ENCODE measurements at places on chromosomes 13 and 19. TPM values are rescaled to one million over a fixed set of nuclear protein-coding genes. Genes with fewer than 3 reads are reported as not detected.

The SMIM44 gene
- not detected for polyA plus RNA-seq

GRCh38 chr19:29529646-29530539 lies 4.1 kb downstream of the VSTM2B start:
- H3K36me3 ChIP-seq = no peaks in the 10 kb centered on the region
- H3K27ac ChIP-seq = no peak overlapping the region
- DNase-seq = no peak
- H3K4me1 ChIP-seq = peaks cover 25% of the 10 kb centered on the region
- peaks cover 4% of the 10 kb centered on the region for H3K27me3 ChIP-seq

DNA sequence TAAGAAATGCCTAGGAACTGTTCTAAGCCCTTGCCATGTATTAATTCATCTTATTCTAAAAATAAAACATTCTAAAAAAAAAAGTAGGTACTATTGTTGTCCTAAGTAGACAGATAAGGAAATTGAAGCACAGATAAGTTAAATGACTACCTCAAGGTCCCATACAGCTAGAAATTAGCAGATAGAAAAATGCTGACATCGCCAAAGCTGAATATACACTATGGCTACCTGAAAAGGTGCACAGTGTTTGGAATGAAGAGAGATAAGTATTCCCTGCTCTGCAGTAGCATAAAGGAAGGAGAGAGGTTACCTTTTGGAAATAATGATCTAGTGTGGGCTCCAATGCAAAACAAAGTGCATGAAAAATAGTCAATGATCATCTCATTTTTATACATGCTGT lies 65.3 kb downstream of the DCT start:
- DNase-seq = no peak
- H3K36me3 ChIP-seq = no peaks in the 10 kb centered on the region
- no peak overlapping the region for H3K4me3 ChIP-seq
- H3K27me3 ChIP-seq = no peaks in the 10 kb centered on the region
- H3K27ac ChIP-seq = no peak overlapping the region

DNA sequence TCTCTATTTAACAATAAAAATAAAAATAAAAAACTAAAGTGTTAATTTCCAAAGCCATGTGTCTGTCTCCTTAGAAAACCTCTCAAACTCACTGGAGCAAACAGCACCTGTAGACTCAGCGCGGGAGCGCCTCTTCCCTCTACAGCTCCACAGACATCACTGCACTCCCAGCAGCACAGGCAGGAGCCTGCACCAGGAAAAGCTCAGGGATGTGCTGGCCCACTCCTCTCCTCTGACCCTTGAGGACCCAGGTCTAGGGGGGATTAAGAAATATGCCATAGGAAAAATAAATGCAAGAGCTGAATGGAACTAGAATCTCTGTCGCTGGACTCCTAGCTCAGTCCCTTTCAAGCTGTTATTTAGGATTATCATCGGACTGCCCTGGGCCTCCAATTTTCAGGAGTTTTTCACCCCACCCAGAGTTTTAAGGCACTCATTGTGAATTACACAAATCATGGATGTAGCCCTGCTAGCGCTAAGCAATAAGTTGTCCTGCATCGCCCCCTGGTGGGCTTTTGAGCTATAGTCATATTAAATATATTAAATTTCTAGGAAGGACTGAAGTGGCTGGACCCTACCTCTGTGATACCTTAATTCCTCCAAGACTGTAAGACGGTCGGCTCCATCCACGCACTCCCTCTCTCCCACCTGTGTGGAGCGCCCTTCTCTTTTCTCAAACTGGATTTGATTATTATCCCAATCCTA lies 333.9 kb downstream of the UQCRFS1 start:
- peak; percentile 13 for DNase-seq
- H3K4me1 ChIP-seq = no peaks in the 10 kb centered on the region
- no peak overlapping the region for H3K4me3 ChIP-seq
- H3K36me3 ChIP-seq = no peaks in the 10 kb centered on the region
- no peaks in the 10 kb centered on the region for H3K27me3 ChIP-seq

GRCh38 chr13:94173312-94173854 lies 306.1 kb downstream of the DCT start:
- H3K36me3 ChIP-seq = no peaks in the 10 kb centered on the region
- no peaks in the 10 kb centered on the region for H3K27me3 ChIP-seq
- no peak for DNase-seq
- H3K4me3 ChIP-seq = no peak overlapping the region
- H3K4me1 ChIP-seq = no peaks in the 10 kb centered on the region
- no peak overlapping the region for H3K27ac ChIP-seq

The KLF16 gene
- polyA plus RNA-seq = 1.3 TPM

The ADGRE3 gene
- polyA plus RNA-seq = not detected

The ZNF835 gene
- polyA plus RNA-seq = 3.7 TPM

DNA sequence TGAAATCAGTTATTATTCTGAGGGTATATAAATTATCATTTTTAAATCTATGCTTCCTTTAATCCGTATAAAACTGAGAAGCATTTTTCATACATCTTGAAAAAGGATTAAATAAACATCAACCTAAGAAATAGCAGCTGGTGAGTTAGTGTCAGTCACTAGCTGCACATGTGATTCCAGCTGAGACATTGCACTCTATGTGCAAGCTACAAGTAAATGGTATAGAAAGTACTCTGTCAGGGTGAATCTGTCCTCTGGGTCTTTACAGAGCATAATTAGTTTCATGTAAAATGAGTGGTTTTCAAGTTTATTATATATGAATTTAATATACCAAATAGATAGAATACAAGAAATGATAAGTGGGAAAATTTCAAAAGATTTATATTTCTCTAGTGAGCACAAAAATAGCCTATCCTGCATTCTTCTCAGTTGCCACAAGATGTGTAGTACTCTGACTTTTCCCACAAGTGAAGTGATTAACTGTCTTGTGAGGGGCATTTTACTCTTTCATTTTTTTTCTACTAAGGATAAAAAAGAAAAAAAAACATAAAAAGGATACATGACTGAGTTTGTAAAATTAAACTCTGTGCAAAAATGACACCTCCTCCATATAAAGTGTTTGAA lies 1372.1 kb downstream of the PCDH9 start:
- H3K27ac ChIP-seq = no peak overlapping the region
- H3K4me1 ChIP-seq = no peaks in the 10 kb centered on the region

The ZNF573 gene
- polyA plus RNA-seq = 13.8 TPM

DNA sequence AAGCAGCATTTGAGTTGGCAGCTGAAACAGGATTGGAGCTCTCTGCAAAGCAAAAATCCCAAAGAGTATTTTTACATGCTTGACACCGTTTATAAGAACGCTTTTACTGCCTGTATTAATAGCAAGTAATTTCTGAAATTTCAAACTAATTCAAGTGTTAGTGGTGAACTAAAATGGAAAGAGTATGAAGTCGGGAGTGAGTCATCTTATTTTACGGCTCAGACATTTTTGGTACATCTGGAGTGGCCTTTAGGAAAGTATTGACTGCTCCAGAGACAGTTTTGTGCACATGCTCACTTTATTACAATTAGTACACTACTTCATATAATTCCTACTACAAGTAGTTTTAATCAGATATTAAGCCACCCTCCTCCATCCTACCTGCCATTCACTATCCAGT lies 167.4 kb downstream of the SLITRK6 start:
- H3K27ac ChIP-seq = no peak overlapping the region
- DNase-seq = no peak
- H3K4me1 ChIP-seq = no peaks in the 10 kb centered on the region
- no peaks in the 10 kb centered on the region for H3K36me3 ChIP-seq

- peaks cover 12% of the 10 kb centered on the region for H3K27me3 ChIP-seq
- DNase-seq = no peak
- H3K4me1 ChIP-seq = peaks cover 13% of the 10 kb centered on the region
- no peaks in the 10 kb centered on the region for H3K36me3 ChIP-seq
- no peak overlapping the region for H3K27ac ChIP-seq
- no peak overlapping the region for H3K4me3 ChIP-seq
Measured at GRCh38 chr13:109704771-109705635, 81.4 kb downstream of the IRS2 start.

DNA sequence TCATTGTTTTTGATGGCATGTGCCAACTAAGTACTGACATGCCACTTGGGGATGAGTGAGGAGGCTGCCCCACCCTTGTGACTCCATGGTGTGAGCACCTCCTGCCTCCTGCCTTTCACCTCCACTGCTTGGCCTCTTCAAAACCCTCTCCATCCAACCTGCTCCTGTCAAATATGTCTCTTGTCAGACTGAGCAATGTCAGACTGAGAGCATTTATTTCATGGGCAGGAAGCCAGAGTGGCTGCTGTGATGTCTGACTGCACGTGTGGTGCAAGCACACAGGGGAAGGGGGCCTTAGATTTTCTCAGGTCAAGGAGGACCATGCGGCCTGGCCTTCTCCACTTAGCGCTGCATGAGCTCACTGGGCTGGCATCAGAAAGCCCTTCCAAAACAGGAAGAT lies 68.3 kb downstream of the STARD13 start:
- H3K27me3 ChIP-seq = no peaks in the 10 kb centered on the region
- no peak overlapping the region for H3K27ac ChIP-seq
- H3K4me3 ChIP-seq = no peak overlapping the region
- no peaks in the 10 kb centered on the region for H3K4me1 ChIP-seq
- no peak for DNase-seq

DNA sequence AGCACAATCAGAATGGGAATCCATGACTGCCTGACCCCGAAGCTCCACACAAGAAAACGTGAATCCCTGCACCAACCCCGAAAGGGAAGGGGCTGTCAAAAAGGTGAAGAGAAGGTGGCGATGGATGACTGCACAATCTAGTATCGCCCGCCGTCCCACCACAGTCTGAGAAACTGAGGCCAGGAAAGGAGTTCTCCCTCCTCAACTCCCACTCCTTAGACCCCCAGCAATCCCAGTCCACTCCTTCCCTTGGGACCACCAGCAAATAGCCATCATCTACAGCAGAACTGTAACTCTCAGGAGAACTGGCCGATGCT lies 451 bp downstream of the NOSIP start:
- no peak for DNase-seq
- H3K4me1 ChIP-seq = peaks cover 31% of the 10 kb centered on the region
- peak overlapping the region; percentile 80 for H3K27ac ChIP-seq
- peak overlapping the region; percentile 99 for H3K4me3 ChIP-seq
- H3K36me3 ChIP-seq = peaks cover 9% of the 10 kb centered on the region

The ZNF69 gene
- 3.1 TPM for polyA plus RNA-seq

DNA sequence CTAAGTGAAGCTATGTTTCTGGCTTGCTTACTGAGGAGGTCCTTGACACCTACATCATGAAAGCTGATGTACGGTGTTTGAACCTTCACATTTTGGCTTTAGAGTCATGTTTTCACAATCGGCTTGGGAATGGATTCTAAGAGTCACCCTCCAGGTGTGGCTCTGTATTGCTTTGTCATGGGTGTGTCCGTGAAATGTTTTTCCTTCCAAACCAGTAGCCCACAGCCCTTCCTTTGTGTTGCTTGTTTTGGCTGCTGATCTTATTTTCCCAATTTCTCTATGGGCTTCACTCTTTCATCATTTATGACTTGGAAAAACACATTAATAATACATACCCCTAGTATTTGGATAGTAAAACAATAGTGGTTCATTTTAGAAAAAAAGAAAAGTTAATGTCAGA lies 240.6 kb downstream of the GGACT start:
- no peak overlapping the region for H3K27ac ChIP-seq
- no peaks in the 10 kb centered on the region for H3K4me1 ChIP-seq
- no peak for DNase-seq
- H3K4me3 ChIP-seq = no peak overlapping the region
- no peaks in the 10 kb centered on the region for H3K36me3 ChIP-seq
- no peaks in the 10 kb centered on the region for H3K27me3 ChIP-seq

The SH2D3A gene
- polyA plus RNA-seq = 37.9 TPM

The NMRK2 gene
- polyA plus RNA-seq = not detected

DNA sequence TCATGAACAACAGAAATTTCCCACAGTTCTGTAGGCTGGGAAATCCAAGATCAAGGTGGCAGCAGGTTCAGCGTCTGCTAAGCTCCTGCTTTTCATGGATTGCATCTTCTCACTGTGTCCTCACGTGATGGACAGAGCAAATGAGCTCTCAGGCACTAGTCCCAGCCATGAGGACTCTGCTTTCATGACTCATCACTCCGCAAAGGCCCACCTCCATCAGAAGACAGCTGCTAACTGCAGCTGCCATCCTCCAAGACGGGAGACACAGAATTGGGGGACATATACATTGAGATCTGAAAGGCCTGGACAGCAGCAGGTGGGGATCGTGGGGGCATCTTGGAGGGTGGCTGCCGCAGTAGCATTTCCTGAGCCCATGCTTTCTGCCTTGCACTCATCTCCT lies 44.4 kb upstream of the SPATA13 start:
- H3K27ac ChIP-seq = no peak overlapping the region
- no peak for DNase-seq
- no peaks in the 10 kb centered on the region for H3K4me1 ChIP-seq
- H3K27me3 ChIP-seq = no peaks in the 10 kb centered on the region
- no peaks in the 10 kb centered on the region for H3K36me3 ChIP-seq

GRCh38 chr13:44439452-44440024 lies 65.9 kb downstream of the SERP2 start:
- H3K4me1 ChIP-seq = peaks cover 30% of the 10 kb centered on the region
- no peaks in the 10 kb centered on the region for H3K36me3 ChIP-seq
- no peak overlapping the region for H3K27ac ChIP-seq
- DNase-seq = no peak

DNA sequence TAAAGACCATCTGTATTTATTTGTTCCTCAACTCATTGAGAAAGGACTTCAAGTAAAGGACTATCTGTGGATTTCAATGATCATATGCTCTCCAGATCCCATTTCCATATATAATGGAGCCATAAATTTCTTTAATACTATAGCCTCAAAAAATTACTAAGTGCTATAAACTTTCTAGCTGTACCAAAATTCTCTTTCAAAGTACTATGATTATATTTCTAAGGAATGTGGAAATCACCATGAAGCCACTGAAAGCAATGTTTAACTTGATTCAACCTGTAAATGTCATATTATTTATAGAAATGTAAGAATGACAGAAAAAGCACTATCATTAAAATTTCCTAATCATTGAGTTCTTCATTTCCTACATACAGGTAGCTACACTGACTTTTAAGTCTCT lies 20.7 kb downstream of the TBC1D4 start:
- no peaks in the 10 kb centered on the region for H3K27me3 ChIP-seq
- no peaks in the 10 kb centered on the region for H3K36me3 ChIP-seq
- H3K4me1 ChIP-seq = no peaks in the 10 kb centered on the region
- DNase-seq = no peak

DNA sequence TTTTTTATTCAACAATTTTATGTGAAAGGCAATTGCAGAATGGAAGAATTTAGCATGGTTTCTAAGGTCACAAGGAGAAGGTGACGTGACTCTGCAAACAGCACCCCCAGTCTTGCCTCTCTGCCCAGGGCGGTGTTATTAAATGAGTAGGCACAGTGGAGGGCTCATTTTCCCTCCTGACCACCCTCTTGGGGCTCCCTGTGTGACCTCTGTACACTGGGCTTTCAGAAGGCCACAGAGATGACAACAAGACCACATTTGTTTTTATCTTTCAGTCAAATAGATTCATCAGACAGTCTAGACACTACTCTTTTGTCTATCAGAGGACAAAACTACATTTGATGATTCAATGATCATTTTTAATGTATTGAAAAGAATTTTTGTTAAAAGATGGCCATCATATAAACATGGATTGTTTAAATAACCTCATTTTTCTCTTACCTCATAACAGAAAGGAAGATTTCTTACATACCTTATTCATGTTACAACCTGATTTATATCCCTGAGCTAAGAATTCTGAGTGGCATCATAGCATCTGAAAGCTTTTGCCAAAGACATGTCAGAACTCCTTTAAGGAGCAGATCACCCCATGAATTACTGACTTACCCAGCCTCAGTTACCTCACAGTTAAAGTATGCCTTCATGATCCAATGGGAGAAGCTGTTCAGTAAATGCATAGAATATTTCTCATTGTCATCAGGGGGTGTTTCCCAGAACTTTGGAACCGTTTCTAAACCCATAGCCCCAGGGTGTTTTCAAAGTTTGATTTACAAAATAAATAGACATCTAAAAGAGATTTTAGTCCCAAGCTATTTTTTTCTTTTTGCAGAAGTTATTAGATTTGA lies 184.0 kb upstream of the RFC3 start:
- no peak overlapping the region for H3K27ac ChIP-seq
- H3K4me1 ChIP-seq = no peaks in the 10 kb centered on the region
- no peak overlapping the region for H3K4me3 ChIP-seq
- H3K27me3 ChIP-seq = no peaks in the 10 kb centered on the region
- no peaks in the 10 kb centered on the region for H3K36me3 ChIP-seq

The PRDX2 gene
- 266 TPM for polyA plus RNA-seq

All from CD4-positive, alpha-beta memory T cell (primary cell).